OCI-LY7 (cell line): ENCODE measurements at places on chromosomes 5 and 9. TPM values are rescaled to one million over a fixed set of nuclear protein-coding genes. Genes with fewer than 3 reads are reported as not detected.

The LURAP1L gene
- not detected in 2 replicates for total RNA-seq

- DNase-seq: no peak
Measured at GRCh38 chr5:89281766-89282553, 399.0 kb upstream of the MEF2C start.

DNA sequence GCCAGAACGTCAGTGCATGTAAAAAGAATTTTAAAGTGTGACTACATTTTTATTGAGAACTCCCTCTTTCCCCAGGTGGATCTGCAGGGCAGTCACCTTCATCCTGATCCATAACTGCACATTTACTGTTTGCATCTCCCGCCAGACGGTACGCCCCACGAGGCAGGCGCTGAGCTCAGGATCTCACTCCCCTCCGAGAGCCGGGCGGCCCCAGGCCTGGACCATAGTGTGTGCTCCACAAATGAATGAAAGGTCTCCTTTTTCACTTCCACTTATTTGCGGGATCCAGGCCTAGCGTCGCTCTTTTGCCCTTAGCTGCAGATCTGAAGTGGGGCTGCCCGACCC is 378 bp downstream of the DROSHA start:
- peak; percentile 37 for DNase-seq

DNA sequence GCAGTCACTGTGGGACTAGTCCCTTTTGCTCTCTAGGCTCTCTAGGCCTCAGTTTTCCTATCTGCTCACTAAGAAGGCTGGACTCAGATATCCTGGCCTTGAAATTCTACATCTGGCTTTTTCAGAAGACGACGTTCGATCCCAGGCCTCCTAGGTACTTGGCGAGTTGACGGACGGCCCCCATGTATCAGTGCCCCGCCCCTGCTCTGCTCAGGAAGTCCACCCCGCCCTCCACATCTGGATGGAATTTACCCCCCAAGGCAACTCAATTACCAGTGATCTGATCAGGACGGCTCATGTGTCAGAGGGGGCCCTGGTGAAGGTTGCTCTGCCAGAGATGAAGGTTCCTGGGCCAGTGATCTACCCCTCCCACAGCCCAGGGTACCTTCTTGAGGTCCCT is 44.1 kb upstream of the SYNPO start:
- no peak for DNase-seq

- DNase-seq: no peak
Measured at GRCh38 chr9:1554081-1555035, 460.8 kb upstream of the SMARCA2 start.

GRCh38 chr9:135887585-135888050 is 19.7 kb downstream of the CAMSAP1 start:
- DNase-seq: peak; percentile 67

DNA sequence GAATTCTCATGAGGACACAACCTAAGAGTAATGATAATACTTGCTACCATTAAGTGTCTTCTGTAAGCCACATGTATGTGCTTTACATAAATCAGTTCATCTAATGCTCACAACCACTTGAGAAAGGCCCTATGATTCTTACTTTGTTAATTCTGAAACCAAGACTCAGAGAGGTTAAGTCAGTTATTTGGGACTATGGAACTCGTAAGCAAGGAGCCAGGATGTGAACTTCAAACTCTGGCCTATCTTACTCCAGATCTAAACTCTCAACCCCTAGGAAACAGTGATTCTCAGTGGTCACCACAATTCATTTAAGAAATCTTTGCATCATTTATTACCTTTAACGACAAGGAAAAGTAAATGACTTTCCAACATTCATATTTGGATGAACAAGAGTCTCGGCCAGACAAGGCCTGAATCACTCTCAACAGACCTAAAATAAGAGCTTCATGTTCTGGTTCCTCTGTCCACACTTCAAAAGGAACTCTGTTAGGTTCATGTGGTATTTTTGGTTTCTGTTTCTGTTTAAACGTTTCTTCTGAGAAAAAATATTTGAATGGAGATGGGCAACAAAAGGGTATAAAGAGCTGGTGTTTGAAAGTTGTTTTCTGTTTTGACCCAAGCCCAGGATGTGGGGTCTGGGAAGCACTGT is 104.8 kb downstream of the LPAR1 start:
- no peak for DNase-seq

The TERT gene
- total RNA-seq: 173 and 198 TPM in 2 replicates

DNA sequence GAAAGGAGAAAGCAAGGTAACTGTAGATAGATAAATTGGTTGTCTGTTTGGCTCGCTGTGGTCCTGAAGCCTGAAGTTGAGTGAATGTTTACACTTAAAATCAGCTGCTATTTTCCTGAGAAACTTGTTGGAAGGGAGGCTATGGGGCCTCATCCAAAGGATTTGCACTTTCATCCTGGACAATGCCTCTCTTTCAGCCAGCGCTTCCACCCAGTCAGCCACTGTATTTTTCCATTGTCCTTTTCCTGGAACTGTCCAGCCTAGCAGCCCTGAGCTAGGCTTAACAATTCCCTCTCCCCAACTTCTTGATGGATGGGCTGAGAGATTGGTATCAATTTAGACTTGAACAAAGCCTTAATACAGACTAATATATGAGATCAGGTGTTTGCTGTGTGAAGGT is 429.2 kb downstream of the DMAC1 start:
- no peak for DNase-seq

DNA sequence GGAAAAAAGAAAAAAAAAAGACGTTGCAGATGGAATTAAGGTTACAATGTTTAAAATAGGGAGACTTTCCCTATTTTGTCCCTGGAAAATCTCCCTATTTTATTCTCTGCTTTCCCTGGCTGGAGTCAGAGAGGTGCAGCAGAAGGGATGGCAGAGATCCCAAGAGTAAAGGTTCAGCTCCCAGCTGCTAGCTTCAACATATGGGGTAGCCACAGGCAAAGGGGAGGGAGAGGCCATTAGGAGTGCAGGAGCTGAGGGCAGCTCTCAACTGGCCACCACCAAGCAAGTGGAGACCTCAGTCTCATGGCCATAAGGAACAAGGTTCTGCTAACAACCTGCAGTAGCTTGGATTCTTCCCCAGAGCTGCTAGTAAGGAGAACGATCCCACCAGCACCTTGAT is 367.0 kb upstream of the DAP start:
- no peak for DNase-seq

- DNase-seq: no peak
Measured at GRCh38 chr9:96062854-96063253, 187.4 kb downstream of the ERCC6L2 start.

DNA sequence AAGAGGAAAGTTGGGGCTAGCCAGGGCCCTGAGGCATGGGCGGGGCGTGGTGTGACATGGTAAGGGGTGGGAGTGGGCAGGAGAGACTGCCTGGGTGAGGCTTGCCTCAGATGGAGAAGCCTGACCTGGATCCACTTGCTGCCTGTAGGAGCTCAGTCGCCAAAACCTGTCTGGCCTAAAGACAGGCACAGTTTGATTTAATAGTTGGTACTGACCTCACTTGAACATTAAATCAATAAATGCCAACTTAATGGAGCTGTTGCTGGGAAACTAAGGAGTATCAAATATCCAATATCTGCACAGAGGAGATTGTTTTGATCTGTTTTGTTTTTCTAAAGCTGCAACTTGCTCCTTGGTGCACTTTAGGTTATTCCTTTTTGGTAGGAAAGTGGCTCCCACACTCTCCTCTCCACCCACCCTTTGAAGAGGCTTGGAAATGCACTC is 86.4 kb downstream of the RCL1 start:
- no peak for DNase-seq

DNA sequence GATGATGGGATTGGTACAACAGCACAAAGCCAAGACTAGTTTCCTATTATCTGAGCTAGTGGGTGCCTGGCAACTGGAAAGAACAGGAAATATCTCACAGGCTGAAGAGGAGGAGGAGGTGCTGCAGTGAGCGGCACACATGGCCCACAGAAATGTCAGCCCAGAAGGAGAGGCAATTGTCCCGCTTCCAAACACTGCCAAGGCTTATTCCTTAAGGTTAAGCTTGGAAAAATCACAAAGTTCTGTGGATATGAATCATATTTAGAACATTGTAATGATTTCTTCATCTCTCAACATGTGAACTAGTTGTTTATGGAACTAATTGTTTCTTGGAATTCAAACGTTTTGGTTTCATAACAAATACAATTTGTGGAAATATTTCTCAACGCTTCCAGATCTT is 1019.5 kb upstream of the SEMA6A start:
- no peak for DNase-seq

GRCh38 chr5:35926389-35927051 is 11.9 kb downstream of the CAPSL start:
- DNase-seq: peak; percentile 80

The FGFR4 gene
- 3.5 and 4.5 TPM in 2 replicates for total RNA-seq

DNA sequence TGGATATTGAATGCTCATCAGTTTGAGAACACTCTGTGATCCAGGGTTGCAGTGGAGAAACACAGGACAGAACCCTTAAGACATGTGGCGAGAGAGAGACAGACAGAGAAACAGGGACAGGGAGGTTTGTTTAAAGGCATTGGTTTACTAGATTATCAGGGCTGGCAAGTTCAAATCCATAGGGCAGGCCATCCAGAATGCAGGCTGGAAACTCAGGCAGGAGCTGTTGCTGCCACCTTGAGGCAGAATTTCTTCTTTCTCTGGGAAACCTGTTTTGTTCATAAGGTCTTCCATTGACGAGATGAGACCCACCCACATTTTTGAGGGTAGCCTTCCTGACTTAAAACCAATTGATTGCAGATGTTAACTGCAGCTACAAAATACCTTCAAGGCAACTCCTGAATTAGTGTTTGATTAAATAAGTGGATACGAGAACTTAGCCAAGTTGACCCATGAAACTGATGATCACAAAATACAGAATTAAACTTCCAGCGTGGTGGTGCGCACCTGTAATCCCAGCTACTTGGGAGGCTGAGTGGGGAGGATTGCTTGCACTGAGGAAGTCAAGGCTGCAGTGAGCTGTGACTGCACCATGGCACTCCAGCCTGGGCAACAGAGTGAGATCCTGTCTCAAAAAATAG is 55.9 kb downstream of the NSUN2 start:
- peak; percentile 44 for DNase-seq

DNA sequence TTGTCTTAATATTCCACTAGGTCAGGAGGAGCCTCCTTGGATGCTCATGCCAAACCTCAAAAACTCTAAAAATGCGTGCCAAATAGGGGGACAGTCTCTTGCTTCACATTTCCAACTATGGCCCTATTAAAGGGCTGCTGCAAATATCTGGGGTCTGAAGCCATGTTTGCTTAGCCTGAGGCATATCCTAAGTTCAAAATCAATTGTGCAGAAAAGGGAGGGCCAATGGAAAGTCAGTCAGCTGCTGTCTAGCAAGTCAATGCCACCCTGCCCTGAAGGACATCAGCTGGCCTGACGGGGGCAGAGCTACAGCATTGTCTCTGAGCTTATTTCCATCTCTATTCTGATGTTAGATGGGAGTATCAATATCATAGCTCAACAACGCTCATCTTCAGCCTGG is 93.6 kb downstream of the SH3TC2 start:
- DNase-seq: no peak

The TEX53 gene
- not detected in 2 replicates for total RNA-seq

The LCN6 gene
- not detected in 2 replicates for total RNA-seq

The GZMA gene
- not detected in 2 replicates for total RNA-seq

The SLC6A7 gene
- not detected in 2 replicates for total RNA-seq

DNA sequence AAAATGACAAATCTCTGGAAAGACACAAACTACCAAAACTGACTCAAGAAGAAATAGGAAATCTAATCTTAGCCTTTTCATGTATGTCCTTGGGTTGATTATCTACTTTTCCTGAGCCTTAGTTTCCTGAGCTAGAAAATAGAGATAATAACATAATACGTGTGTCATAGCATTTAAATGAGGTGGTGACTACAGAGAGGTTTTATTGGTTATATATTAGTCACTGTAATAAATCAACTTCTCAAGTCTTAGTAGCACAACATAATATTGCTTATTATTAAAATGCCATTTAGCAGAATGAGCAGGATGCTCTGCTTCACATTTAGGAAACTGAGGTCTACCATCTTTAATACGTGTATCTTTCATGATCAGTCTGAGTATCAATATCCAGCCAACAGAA is 7.1 kb upstream of the PJA2 start:
- DNase-seq: no peak

- no peak for DNase-seq
Measured at GRCh38 chr5:169840405-169840804, 139.9 kb downstream of the INSYN2B start.

DNA sequence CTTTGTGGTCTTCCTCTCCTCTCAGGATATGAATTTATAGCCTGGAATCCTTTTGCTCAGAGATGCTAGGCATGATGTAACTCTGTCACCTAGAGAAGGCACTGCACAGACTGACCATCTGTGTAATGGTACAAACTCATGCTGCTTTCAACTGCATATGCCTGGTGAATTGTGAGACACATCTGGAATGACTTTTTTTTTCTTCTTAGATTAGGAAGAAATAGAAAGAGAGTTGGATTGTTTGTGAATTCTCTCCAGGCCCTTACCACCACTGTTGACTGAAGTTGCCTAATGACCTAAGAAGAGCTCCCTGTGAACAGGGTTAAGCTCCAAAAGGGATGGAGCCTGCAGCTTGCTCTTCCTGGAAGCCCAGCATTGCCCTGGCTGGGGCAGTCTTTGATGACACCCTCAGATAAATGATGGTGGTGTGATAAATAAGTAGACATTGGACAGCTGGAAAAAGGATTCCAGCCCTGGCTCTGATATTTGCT is 47.8 kb upstream of the TRIM32 start:
- no peak for DNase-seq
